Daoy (cell line): ENCODE measurements at places on chromosomes 6 and 20. TPM values are rescaled to one million over a fixed set of nuclear protein-coding genes. Genes with fewer than 3 reads are reported as not detected.

The BTNL2 gene
- total RNA-seq, result not detected in 2 replicates

DNA sequence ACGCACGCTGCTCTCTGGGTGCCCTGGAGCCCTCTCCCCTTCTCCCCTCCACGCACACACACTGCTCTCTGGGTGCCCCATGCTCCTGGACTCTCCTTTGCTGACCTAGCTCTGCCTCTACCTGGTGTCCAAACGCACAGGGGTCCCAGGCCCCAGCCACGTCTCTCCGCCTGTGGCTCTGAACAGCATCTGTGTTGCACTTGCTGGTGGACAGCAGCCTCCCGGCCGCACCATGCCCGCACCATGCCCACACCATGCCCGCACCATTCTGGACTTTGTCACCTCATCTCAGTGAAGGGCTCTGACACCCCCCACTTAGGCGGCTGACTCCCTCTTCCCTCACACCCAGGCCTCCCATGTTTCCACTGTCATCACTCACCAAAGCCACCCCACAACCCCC, 21.8 kb downstream of the TCFL5 start:
- DNase-seq, result no peak

GRCh38 chr6:75852721-75853120, 103.7 kb downstream of the MYO6 start:
- DNase-seq, result no peak

DNA sequence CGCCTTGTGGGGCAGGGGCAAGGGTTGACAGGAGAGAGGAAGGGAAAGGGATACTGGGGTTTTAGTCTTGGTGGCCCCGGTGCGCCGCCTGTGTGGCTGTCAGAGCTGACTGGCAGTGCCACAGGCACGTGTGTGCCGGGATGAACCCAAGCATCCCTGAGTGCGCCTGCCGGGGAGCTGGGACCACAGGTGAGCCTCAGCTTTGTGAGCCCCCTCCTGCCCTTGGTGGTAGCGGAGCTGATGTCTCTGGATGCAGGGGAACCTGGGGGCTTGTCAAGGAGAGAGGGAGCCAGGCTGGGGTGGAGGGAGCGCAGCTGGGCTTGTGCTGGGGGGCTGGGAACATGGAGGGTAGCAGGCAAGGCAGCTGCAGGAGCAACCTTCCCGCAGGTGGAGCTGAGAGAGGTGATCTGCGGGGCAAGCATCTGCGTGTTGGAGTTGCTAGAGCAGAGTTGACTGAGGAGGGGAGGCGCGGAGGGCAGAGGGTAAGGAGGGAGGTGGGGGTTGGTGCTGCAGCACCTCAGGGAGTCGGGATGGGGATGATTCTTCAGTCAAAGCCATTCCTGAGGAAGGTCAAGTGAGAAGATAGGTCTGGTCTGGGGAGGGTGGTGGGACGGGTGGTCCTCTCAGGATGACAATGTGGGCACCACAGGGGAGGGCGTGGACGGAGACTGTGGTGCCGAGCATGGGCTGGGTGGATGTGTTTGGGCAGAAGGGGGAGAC, 28.1 kb downstream of the PYGB start:
- DNase-seq, result no peak

DNA sequence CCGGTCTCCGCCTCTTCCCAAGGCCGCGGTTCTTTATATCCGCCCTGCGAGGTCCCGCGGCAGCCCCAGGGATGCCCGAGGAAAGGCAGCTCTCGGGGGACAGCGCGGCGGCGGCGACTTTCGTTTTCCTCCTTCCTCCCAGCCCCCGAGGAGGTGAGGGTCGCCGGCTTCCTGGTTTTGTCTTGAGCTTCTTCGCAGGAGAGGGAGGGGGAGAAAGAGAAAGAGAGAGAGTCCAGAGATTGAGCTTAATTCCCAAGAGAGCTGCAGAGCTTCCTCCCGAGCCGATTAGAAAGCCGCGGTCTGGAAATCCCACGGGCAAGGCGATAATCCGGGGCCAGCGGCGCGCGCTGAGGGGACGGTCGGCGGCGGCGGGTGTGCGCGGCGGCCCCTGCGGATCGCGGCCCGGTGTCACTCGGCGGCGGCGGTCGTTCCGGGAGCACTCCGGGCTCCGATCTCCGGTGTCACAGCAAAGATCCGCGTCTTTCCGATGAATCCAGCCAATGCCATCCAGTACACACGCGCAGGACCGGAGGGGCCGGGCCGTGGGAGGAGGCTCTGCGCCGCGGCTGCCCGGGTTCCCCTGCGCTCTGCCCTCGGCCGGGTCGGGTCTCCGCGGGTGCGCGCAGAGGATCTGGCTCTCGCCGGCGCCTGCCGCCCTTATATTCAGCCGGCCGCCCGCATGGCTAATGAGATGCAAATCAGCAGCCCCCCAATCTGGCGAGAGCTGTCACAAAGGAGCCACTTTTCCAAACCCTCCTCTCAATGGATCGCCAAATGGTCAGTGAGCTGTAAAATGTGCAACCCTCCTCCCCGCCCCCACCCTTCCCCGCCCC, at the start of gene DLL1:
Gene DLL1 (minus strand): TSS at position 783 of the 833 bp plus-strand sequence. CDS start 939 bp downstream, outside the sequence.
- DNase-seq, result peak; percentile 74

DNA sequence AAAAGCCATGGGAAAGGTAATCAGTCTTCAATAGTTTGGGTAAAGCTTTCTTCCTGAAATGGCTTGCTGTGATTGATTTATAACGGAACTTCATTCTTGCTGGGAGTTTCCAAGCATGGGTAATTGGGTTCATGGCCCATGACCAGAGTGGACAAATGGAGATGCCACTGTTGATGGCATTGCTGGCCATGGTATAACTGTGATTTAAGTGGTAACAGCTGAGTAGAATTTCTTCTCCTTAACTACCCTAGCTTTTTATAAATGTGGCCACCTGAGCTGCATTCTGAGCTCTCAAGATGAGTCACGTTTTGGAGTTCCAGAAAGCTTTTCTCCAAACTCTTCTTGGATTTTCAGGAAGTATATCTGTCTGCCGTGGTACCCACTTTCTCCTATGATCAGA, 39.9 kb upstream of the SNRPB2 start:
- DNase-seq, result no peak

DNA sequence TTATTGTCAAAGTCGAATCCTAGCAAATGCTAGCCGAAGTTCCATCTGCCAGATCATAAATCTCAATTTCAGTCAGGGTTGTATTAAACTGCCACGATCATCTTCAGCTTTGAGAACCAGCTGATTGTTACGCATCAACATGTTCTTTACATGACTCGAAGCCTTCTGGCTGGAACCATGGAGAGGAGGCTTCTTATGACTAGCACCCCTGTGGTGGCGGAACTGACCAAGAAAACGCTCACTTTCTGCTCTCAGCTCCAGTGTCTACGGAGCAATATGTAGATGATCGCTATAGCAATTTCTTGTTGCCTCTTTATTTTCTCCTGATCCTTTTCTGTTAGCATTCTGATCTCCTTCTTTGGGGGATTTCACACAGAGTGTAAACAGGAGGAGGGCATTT, 479.4 kb upstream of the SLC35B3 start:
- peak; percentile 37 for DNase-seq

DNA sequence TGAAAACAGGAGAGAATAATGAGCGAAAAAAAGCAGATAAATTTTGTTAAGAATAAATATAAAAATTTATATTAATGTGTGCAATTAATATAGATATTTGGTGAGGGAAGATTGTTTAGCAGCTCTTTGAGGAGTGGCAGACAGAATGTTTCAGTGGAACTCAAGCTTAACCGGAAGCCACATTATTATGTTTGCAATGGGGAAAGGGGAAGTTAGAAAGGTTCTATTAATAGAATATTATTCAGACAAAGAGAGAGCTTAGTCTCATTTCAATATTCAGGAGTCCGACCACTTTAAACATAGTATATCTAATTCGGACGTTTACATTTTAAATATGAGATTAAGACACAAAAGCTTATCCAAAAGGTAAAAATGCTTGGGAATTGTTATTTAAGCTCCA, 81.6 kb upstream of the KHDRBS2 start:
- DNase-seq, result no peak

DNA sequence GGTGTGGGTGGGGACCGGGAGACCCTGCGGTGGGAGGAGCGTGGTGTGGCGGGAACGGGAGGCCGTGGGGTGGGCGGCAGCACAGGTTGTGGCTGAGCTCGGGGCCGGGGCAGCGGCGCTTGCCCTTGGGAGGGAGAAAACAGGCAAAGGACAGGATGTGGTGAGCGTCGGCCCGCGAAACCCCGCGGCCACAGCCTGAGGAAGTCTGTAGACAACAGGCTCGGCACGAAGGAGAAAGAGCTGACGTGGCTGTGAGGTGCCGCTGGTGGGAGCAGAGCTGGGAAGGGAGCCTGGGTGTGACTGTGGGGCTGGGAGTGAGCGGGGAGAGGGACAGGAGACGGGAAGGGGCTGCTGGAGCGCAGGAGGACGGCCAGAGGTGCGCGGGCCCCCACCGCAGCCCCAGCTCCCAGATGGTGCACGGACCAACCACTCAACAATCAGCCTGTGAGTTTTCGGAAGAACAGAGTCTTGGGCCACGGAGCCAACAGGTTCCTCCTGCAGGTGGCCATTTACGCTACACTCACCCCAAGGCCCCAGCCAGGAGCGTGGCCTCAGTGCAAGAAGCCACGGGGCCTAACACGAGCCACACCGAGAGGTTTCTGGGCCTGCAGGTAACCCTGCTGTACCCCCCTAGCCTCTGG, 202.8 kb downstream of the DLL1 start:
- DNase-seq, result peak; percentile 84

DNA sequence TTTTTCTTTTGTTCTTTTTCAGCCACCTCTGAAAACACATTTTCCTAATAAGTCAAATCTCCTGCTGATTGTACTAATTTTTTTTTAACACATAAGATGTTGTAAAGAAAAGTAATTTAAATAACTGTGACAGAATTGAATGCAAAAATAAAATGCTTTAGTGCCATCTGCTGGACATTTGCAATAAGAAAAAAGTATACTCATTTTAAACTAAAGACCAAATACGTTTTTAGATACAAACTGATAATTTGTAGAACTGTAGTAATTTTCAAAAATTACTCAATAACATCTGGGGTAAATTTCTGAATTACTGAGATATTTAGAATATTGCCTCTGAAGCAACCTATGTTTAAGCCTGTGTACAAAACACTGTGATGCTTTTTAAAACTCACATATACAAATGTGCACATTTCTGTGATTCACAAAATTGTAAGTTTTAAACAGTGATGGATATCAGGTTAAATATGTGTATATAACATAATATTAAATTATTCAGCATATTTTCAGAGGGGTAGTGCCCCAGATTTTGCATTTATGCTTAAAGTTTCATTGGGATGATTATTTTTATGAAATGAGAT, 198.7 kb downstream of the RIMS1 start:
- DNase-seq, result no peak

DNA sequence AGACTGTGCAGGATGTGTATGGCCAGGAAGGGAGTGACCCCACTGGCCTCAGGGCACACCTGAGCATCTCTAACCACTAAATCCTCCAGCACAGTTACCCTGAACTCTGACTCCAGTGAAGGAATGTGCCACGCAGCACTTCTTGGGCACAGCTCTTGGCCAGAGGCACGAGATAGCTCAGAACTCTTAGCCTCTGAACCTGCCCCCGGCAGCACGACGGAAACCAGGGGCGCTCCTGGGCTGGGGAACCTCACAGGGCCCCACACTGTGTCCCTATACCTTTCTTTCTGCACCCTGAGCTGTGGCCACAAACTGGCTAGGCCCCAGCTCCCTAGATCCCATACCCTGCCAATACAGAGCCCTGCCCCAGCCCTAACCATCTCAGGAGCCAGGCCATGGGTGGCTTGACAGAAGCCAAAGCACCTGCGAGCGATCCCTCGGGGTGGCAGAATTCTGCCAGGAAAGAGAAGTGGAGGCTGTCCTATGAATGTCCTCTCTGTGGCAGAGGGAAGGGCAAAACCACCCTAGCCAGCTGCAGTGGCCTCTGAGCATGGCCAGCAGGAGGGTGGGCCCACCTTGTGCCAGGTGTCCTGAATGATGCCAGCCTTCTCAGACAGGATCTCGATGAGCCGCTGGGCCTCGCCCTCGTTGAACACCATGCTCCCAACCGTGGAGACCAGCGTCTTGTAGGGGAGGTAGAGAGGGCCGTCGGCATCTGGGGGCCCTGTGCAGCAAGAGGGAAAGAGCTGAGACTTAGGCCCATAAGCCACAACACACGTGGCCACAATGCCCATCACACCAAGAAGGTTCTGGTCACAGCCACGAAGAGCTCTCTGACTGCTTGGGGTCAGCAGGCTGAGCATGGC, 39.4 kb downstream of the RRBP1 start:
- DNase-seq, result no peak

- DNase-seq, result no peak
Measured at GRCh38 chr20:35586751-35587425, 28.7 kb upstream of the SPAG4 start.

GRCh38 chr6:100230115-100230952, 234.4 kb downstream of the SIM1 start:
- DNase-seq, result no peak
